ENCODE measurements at places on chromosomes 7 and 10.
A peak's percentile ranks its signal among the peaks of the same experiment; 100 is the strongest.

DNA sequence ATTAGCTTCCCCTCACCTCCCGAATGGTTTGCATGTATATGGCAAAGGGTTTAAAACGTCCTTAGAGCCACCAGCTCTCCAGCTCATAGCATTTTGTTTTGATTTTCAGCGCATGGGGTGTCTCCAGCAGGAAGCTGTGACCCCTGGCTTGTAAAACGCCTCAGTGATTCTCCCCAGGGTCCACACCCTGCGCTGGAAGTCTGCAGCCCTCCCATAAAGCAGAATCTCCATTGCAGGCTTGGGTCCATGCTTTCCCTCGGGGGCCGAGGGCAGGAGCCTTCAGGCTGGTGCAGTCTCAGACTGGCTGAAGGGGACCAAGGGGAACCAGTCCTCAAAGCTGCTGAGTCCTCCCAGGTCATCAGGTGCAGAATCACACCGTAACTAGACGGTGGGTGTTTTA is 109.7 kb downstream of the VIPR2 start:
- DNase-seq = no peak

- DNase-seq = no peak
These were observed 89.8 kb upstream of the PPP2R2D start for GRCh38 chr10:131810805-131811629.

GRCh38 chr7:55048221-55048859 is 29.5 kb downstream of the EGFR start:
- DNase-seq = no peak

- no peak for DNase-seq
These were observed 147.6 kb downstream of the GPR85 start for GRCh38 chr7:112938863-112939573.

GRCh38 chr7:24756545-24757352 is 515 bp downstream of the GSDME start:
- DNase-seq = no peak

GRCh38 chr7:1675673-1676549 is 5.8 kb downstream of the ELFN1 start:
- DNase-seq = no peak

DNA sequence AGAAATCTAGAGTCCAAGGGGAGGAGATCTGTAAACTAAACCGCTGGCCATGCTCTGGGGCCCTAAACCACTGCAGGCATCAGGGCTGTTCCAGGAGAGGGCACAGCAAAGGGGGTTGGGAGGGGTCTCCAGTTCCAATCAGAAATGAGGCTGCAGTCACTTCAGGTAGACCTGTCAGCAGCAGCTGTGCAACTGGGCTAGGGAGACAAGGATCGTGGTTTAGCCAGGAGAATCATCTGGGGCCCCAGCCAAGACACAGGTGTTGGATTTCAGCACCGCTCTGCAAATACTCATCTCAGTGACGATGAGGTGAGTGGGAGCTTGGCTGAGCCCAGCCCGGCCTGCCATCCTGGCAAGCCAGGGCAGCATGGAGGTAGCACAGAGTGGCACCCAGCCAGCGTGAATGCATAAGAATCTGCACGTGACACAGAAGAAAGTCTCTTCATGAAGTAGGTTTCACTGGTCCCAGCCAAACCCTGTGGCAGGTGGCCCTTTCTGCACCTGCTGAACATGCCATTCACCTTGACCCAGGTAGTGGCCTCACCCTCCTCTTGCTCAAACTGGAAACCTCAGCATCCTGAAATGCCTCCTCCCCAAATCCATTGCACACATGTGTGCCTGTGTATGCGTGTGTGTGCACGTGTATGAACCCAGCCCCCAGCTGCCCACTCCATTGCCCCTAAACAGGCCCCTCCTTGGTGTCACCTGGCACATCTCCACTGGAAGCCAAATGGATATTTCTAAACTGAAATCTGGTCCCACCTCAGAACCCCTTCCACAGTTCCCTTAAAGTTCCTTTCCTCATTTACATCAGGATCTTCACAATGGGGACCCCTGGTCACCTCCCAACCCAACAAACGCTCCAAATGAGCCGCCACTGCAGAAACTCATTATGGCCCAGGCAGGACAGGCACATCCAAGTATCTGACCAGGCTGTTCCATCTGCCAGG is 9.6 kb downstream of the GPRIN2 start:
- no peak for DNase-seq

DNA sequence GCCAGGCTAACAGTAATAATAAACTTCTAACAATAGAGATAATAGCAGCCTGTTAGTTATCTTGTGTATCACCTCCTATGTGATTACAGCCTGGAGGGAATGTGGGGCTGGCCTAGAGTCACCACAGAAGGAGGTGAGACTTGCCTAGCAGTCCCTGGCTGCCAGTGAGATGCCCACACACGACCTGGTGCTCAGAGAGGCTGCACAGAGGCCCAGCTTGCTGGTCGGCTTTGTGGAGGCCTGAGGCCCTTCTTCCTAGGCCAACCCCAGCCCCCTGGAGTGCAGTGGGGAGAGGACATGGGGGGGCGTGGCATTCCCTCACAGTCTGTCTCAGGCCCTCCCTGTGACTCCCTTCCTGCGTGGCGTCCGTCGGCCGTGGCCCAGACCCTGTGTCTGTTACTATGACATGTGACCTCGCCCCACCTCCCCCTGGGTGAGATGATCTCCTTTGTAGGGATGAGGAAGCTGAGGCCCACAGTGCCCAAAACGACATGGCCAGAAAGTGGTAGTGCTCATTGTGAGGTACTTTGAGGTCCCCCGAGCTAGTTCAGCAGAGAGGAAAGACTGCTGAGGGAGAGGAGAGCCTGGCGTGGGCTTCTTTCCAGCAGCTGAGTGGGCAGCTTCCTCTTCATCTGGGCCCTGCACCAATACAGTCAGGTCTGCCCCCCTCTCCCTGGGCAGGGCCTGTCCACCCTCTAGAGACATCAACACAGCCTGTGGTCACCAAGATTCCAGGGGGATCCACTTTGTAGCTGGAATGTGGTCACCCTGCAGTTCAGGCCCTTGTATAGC is 29.7 kb downstream of the UNC5B start:
- no peak for DNase-seq

GRCh38 chr10:132742167-132742836 is 43.6 kb downstream of the NKX6-2 start:
- no peak for DNase-seq

GRCh38 chr10:119209035-119209735 is 1.8 kb downstream of the GRK5 start:
- DNase-seq = peak; percentile 59

DNA sequence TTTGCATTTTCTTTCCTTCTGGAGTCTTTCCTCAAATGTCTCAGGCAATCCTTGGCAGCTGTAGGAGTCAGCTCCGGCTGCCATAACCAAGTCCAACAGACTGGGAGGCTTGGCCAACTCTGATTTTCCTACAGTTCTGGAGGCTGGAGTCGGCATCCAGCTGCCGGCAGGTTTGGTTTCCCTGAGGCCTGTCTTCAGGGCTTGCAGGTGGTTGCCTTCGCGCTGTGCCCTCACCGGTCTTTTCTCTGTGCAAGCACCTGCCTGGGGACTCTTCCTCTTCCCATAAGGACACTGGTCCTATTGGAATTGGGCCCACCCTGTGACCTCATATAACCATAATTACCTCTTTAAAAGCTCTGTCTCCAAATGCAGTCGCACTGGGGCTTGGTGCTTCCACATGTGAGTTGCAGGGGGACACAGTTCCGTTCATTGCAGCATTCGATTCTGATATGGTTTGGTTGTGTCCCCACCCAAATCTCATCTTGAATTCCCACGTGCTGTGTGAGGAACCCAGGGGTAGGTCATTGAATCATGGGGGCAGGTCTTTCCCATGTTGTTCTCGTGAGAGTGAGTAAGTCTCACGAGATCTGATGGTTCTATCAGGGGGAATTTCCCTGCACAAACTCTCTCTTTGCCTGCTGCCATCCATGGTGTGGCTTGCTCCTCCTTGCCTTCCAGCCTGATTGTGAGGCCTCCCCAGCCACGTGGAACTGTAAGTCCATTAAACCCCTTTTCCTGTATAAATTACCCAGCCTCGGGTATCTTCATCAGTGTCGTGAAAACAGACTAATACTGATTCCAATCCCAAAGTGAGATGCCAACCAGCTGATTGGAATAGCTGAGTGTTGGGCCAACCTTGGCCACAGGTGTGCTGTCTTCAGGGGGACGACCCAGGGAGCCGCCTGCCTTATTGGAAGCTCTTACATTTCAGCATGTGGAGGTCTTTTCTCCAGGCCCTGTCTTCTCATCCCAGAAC is 7.9 kb downstream of the GALNTL5 start:
- DNase-seq = no peak

DNA sequence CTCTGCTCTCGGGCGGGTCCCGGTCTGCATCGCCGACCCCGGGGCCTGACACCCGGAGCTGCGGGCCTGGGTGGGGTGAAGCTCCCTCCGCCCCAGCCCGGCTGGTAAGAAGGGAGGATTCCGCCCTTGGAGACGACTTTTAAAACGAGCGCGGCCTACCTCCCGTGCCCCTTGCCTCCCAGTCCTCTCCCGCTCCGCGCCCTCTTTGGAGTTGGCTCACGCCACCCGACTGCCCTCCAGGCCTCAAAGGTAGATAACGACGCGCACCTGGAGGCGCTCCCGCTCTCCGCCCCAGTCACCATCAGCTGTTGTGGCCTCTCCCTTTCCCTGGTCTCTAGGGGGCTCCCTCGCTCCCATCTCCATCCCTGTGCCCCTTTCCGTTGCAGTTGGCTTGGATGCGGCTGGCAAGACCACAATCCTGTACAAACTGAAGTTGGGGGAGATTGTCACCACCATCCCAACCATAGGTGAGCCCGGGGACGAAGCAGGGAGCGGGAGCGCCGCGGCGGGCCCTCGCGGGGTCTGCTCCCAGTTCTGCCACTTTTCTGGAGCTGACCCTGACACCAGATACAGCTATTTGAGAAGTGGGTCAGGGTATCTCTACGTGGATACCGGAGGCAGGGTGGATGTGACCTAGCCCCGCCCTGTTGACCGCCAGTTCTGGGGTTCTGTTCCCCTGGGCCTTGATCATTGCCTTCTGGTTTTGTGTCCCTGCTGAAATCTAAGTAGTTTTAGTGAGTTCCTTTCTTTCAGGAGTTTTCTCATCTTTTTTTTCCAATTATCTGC is 679 bp downstream of the ARF5 start:
- DNase-seq = no peak

GRCh38 chr10:97633921-97634320 is 621 bp upstream of the MORN4 start:
- DNase-seq = no peak

DNA sequence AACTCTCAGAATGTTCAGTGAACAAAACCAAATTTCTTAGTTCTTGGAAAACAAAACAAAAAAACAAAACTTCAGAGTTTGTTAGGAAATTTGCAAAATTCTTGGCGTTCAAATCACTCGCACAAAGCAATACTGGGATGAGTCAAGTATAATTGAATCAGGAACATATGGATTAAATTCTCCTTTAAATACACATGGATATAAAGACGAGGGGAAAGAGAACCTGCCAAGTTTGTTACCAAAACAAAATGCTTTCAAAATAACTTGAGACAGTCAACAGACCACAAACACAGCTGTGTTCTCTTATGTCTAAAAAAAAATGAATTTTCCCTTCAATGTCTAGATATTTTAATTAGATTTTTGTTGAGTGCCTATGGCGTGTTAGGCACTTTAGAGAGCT is 93.5 kb upstream of the MPP7 start:
- DNase-seq = no peak

GRCh38 chr10:51244309-51244708 is 170.0 kb downstream of the PRKG1 start:
- no peak for DNase-seq

GRCh38 chr10:8298896-8299570 is 244.5 kb downstream of the GATA3 start:
- DNase-seq = no peak

All from stimulated activated CD8-positive, alpha-beta memory T cell treated with anti-CD3 and anti-CD28 coated beads, Interleukin-7, amount 100 ng/mL, for 4 hours (primary cell).